ENCODE measurements at places on chromosomes 12 and 14.

- DNase-seq = no peak
These were observed 147.3 kb downstream of the RBM19 start for GRCh38 chr12:113818833-113819232.

- no peak for DNase-seq
These were observed 82.2 kb downstream of the PTPRO start for GRCh38 chr12:15404485-15404884.

GRCh38 chr12:115660211-115660805, 617.2 kb downstream of the MED13L start:
- no peak for DNase-seq

DNA sequence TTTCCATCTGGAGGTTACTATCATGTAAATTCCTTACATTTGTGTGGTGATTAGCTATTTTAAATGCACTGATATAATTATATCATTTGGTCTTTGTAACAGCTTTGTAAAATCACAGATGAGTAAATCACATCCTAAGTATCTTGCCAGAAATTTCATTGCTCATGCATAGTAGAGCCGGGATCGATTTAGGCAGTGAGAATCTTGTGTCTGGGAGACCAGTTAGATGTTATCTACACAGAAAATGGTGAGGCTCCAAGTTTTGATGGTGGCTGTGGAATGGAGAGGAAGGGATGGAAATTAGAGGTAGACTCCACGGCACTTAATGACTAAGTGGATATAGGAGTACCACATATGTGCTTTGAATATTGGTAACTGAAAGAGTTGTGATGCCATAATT, 156.3 kb downstream of the MSRB3 start:
- no peak for DNase-seq

GRCh38 chr14:99559286-99559990, 44.6 kb downstream of the CCDC85C start:
- DNase-seq = no peak

DNA sequence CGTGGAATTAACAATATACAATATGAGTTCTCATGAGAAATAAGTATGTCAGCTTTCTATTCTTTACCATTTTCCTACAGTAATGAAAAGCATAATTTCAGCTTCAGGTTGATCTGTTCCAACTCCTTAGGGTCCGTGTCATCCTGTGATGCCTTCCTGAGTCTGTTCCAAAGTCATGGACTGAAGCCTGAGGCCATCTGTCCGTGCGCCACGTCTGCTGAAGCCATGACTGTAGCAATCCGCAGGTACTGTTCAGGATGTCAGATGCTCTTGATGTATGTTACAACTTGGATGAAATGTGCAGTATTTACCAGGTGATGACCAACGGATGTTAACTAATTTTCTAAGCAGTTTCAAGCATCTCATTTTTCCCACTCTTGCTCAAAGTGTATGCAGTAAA, 67.0 kb upstream of the ATF1 start:
- no peak for DNase-seq

- DNase-seq = no peak
These were observed 17.4 kb downstream of the TMPO start for GRCh38 chr12:98532687-98533304.

- DNase-seq = no peak
These were observed 33.3 kb downstream of the KCTD10 start for GRCh38 chr12:109443794-109444193.

GRCh38 chr14:82438436-82438835, 904.8 kb upstream of the SEL1L start:
- no peak for DNase-seq

- DNase-seq = no peak
These were observed 7.5 kb downstream of the MPHOSPH9 start for GRCh38 chr12:123225443-123225842.

DNA sequence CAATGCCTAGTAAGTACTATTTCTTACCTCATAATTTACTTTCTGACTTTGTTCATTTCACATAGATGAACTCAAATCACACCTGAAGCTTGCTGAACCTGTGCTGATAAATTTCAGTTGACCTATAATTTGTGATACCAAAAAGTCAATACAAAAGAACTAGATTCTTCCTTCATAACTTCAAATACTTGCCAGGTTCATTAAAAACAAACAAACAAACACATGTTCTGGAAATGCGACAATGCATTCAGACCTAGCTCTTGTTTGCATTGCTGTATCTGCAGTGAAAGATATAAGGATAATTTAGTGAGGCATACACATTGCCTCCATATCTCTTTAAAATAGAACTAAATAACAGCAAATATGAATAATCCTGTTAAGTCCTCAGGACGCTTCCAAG, 221.3 kb downstream of the GXYLT1 start:
- no peak for DNase-seq

DNA sequence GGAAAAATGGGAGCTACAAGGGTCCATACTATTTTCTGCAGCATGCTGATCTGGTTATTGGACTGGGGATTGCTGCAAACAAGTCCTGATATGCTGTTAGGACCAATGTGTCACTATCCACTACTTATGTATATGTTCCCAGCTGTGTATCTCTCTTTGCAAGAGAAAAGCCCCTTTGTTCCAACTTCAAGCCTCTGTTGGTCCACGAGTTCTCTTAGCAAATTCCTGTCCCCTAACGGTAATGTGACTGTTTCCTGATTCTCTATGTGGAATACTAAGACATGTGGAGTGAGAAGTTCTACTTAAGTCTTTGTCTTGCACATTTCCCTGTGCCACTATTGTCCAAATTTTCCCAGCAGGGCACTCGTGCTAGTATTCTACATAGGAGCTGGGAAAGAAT, 557.7 kb downstream of the FSCB start:
- no peak for DNase-seq

- no peak for DNase-seq
These were observed 180.9 kb downstream of the ETV6 start for GRCh38 chr12:11830307-11830801.

GRCh38 chr12:133080368-133081158, at the start of gene ZNF140:
TSS of gene ZNF140 (plus strand) at chr12:133080923. CDS start at chr12:133081321, 398 bp downstream.
- DNase-seq = peak; percentile 53

- DNase-seq = no peak
These were observed 34.8 kb downstream of the ATL1 start for GRCh38 chr14:50594577-50595316.

- DNase-seq = no peak
These were observed 126.8 kb upstream of the EVL start for GRCh38 chr14:99938376-99938775.

DNA sequence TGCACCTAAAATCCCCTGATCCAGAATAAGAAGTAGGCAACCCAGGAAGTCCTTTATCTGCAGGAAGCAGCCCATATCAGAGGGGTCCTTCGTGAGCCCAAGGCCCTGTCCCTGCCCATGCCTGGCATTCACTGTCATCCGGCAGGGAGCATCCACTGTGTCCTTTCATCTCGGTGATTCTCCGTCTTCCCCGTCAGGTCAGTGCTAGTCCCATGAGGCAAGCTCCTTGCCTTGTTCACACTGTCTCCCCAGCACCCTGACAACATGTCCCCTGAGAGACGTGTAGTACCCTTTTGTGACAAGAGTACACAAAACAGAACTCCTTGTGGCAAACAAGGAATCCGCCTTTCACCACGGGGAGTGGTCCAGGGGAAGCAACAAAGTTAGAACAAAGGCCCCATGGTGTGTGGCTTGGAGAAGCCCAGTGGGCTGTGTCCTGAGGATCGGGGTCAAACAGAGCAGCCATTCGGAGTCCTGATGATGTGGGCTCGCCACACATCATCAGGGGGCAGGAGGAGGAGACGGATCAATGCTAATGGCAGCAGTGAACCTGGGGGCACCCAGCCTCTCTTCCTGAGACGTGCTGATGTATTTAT, 112.1 kb downstream of the DICER1 start:
- DNase-seq = no peak

DNA sequence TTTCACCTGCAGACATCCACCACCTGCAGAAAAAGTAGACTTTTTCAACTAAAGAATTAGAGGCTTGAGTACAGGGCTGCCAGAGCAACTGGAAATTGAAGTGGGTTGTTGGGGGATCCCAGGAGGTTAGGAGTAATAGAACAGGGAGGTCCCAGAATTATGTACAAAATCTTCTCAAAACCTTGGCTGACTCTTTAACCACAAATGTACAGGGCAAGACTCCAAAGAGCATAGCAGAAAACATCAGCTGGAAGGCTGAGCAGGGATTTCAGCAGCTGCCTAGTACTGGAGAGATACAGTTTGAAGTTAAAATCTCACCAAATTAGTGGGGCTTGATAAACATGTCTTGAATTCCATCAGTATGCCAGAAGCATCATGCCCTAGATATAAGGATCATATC, 191.6 kb downstream of the CRADD start:
- DNase-seq = no peak

GRCh38 chr12:128326406-128326805, 59.4 kb downstream of the TMEM132C start:
- DNase-seq = no peak

GRCh38 chr12:87923361-87923760, 105.8 kb downstream of the C12orf50 start:
- no peak for DNase-seq

DNA sequence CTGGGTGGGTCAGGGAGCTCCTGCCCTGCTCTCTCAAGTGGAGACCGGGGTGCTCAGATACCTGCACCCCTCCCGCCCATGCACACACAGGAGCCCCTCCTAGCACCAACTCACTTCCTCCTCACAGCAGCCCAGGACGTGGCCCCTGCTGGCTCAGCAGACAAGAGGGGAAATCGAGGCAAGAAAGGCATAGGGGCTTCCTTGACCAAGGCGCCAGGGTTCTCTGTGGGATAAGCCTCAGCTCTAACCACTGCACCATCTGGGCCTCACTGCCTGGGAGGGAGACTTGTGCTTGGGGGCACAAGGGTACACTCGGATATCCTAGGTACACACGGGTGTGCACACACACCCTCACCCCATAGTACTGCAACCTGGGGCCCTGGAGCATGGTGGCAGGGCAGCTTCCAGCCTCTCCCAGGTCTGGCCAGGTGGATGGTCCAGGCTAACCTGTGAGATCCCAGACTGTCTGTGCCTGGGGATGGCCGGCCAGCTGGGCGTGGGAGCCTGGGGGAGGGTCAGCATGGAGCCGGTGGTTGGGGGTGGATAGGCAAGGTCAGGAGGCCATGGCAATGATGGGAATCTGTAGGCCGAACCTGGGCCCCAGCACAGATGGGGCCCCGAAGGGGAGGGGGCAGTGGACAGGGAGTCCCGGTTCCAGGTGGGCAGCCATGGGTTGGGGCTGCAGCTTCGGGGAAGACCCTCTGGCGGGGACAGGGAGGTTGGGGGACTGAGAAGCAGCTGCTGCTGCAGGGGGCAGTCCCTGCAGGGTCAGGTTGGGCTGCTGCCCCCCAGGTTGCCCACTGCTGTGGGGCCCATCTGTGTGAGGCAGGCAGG, 312.4 kb downstream of the TMEM121 start:
- no peak for DNase-seq

DNA sequence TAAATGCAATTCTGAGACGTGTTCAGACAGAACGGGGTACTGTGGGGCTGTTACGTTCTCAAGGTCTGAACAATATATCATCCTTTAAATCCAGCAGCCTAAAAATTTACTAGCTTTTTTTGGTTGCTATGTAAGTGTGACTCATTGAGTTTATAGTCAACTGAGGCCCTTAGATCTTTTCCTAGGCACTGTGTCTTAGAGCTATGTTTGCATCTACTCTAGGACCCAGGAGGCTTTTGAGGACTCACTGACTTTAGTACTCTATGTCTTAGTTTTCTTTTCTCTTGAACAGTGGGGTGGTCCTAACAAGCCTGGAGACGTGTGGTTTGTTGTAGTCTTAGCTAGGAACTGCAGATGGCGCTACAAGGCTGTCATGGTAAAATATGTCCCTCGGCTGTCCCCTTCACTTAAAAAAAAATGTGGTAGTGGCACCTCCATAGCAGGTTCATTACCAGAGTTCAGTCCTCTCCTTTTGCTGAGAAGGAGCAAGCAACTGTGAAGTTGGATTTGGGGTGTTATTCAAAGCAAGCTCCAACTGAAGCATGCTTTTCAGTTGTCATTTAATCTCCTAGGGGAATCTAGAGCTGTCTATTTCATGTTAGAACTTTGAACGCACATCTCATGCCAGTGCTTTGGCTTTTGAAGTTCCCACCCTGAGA, 8.7 kb upstream of the SPATS2 start:
- no peak for DNase-seq

- no peak for DNase-seq
These were observed 9.6 kb downstream of the KCNJ8 start for GRCh38 chr12:21764950-21765349.

DNA sequence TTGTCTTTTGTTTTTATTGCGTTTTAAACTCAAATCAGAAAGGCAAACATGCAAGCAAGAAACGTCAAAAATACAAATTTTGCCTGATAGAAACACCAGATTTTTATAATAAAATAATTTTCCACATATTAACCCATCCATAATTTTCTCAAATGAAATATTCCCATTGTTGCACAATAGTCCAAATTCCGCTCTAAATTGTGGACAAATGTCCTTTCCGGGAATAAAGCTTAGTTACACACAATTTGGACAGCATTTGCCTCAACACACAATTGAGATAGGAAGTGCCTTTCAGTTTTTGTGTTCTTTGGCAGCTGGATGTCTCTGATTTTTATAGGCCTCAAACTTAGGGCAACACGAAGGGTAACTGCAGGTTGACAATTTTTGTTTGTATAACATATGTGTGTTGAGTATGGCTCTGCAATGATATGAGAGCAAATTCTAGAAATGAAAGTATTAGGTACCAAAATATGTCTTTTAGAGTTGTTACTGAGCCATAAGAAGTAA, 105.8 kb downstream of the DIO2 start:
- DNase-seq = no peak

- DNase-seq = no peak
These were observed 49.2 kb upstream of the DUSP6 start for GRCh38 chr12:89401433-89402058.

DNA sequence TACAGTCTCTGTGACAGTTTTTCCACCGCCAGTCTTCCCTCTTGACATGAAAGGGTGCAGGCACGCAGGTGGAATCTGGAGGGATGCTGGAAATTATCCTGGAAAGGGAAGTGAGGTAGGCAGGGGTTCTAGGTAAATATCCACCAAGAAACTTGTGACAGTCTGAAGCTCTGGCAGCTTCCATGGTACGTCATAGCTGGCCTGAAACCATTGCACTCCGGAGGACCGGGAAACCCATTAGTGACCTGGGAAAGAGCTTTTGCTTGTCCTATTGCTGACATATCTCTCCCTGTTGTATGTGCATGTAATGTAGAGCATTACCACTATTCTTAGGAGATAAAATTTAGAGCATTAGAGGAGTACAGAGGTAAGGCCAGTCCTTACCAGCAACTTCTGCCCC, 275.9 kb downstream of the EGLN3 start:
- DNase-seq = no peak

GRCh38 chr14:65637780-65638179, 225.2 kb downstream of the FUT8 start:
- DNase-seq = no peak
